ENCODE measurements at places on chromosomes 5 and 9.

DNA sequence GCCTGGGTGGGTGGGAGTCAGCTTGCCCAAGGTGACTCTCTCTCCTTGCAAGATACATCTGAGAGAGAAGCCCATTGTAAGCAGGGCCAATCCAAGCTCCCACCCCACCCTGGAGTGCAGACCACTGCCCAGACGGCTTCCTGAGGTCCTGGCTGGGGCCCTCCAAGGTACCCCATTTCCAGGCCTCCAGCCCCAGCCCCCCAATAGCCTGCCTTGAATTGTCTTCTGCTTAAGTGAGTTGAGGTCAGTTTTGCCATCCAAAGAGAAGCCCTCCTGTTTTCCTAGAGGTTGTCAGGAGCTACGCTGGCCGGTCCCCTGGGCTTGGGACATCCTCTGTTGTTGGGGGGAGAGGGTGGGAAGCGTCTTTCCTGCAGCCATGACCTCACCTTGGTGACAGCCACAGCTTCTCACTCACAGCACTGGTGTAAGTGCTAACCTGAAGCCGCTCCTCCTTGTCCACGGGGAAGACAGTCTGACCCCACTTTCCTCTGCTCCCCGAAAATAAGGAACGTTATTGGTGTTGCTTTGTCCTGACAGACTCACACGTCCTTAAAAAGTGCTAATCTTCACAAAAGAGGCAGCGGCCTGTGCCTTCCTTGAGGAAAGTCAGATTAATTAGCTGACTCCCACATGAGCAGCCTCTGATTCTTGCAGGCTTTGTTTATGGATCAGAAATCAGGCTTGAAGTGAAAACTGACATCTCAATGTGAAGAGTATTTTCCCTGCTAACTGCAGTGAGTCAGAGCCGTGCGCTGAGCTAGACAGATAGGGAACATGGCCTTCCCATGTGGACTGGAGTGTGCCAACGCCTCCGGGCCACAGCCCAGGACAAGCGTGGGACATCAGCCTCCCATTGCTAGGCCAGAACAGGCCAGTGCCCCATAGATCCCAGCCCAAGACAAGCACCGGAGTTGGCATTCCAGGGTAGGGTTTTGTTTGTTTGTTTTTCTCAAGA lies 52.3 kb downstream of the ADAMTS2 start:
- DNase-seq, result no peak

DNA sequence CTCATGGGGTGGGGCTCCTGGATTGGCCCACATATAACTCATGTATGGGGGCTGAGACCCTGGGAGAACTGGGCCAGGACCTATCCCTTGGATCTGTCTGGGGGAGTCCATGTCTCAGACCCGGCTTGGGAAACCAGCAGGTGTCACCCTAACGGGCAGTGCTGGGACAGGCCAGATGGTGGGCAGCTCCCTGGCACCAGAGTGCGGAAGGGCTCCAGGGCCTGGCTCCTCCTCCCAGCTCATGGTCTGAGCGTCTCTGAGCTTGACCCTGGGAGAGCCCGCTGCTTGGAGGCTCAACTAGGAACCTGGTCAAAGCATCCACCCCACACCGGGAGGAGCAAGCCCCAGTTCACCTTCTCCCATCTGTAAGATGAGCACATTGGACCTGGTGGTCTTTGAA lies 15.5 kb upstream of the NCS1 start:
- DNase-seq, result no peak

- no peak for DNase-seq
These were observed 156.0 kb downstream of the SLC25A46 start for GRCh38 chr5:110894805-110895204.

- no peak for DNase-seq
These were observed 1619.6 kb upstream of the WWC1 start for GRCh38 chr5:166671811-166672210.

DNA sequence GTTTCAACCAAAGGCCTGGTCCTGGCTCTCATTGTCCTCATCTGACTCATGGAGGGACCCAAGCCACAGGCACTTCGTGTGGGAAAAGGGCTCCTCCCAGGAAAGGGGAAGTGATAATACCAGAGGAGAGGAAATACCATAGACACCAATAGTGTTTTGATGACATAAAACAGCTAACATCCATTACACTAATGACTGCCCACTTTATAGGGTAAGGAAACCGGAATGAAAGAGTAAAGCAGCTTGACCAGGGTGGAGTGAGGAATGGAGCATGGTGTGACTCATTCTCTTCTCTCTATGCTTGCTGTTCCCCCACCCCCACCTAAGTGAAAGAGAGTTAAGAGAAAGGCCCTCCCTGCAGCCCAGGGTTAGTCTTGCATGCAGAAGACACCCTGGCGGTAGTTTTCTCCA lies 67.4 kb upstream of the HRH2 start:
- DNase-seq, result no peak

DNA sequence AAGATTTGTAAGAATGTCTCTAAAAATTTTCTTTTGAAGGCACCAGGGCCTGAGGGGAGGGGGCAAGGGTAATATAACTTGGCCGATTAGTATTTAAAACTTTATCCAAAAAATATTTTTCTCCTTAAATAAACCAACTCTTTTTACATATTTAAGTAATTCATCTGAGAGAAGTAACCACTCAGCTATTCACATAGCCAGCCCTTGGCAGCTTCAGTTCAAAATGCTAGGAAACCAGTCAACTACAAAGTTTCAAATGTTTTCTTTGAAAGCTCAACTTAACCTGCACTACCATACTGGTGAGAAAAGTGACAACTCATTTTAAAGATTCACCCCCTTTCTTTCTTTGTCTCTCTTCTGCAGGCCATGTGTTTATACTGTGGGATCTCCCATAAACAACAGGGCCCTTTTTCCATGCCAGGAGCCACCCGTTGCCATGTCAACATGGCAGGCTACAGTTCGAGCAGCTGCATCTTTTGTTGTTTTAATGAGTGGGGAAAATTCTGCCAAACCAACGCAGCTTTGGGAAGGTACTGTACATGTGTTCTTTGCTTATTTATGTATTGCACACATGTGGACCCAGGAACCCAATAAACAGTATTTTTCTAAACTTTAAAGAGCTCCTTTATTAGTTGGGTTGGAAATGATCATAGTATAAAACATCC lies 46.3 kb downstream of the AOPEP start:
- no peak for DNase-seq

DNA sequence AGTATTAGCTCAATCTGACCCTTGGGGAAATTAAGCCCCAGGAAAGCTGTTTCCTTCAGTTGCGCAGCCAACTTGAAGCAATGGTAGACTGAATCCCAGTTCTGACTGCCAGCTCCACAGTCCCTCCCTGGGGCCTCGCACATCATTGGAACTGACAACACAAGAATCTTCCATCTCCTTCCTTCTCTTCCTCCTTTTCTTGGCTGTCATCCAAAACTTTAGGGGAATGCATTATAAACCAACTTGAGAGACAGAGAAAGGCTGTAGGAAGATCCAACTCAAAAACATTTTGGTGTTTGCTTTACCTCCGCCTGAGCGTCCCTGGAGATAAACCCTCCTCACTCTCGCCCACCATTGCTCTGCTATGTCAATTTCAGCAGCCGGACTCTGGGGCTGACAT lies 16.6 kb downstream of the KCNIP1 start:
- DNase-seq, result no peak

DNA sequence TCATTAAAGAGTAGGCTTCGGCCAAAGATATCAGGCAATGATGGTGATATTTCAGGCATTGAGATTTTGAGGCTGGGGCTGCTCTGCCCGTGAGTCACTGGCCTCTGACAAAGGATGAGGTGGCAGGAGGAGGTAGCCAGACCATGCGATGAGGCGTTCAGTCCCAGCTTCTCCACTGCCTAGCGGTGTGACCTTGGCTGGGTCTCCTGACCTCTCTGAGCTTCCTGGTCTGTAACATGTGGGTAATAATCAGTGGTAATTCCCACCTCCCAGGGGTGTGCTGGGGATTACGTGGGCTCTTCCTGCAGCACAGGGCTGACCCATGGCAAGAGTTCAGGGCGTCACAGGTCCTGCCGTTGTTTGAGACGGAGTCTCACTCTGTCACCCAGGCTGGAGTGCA lies 73.2 kb upstream of the RAPGEF1 start:
- DNase-seq, result no peak

GRCh38 chr5:78005021-78005785 lies 229.1 kb upstream of the TBCA start:
- no peak for DNase-seq

GRCh38 chr5:9058161-9058560 lies 487.7 kb downstream of the SEMA5A start:
- DNase-seq, result no peak

DNA sequence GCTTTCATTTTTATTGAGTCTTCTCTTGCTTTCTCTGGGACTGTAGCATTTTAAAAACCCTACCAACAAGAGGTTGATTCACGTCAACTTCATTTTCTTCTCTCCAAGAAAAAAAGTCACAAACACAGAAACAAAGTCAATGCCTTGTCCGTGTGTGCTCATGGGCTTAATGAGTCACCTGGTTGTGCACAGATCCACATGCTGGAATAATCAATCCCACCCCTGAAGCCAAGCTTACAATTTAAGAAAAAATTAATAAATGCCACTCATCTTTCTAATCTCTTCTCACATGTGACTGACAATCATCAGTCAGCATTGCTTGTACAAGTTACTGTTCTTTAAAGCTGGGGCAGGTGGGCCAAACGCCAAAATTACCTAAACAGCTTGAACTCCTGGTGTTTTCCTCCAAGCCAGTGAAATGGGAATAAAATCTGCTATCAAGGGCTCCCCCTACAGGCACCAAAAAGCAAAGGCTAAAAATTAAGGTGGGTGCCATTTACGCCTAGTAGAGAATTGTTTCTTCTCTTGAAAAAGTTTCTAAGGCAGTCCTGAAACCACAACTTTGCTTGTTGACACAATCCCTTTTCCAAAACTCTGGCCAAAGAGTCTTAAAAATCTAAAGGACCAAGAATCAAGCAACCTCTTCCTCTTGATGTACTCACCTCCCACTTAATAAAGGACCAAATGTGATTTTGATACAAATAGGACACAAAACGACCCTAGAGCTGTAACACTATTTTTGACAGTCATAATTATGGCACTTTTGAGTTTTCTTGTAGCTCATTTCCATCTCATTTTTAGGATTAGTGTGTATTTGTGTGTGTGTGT lies 21.3 kb downstream of the TRMO start:
- no peak for DNase-seq

GRCh38 chr5:168898247-168898911 lies 319.2 kb upstream of the PANK3 start:
- no peak for DNase-seq

DNA sequence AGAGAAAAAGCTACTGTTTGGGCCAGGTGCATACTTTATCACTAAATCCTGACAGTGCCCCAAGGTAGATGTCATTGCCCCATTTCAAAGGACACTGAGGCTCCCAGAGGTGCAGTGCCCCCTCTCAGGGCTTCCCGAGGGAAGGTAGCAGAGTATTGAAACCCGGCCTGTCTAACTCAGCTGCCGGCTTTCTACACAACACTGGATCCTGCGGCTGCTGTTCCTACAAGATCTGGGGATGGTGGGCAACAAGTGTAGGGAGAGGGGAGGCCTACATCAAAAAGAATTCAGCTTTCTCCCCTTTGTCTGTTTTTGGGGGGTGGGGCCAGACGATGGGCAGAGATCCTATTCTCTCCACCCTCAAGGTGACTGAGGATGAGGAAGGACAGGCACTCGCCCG lies 200.8 kb downstream of the DAB2IP start:
- DNase-seq, result no peak

- DNase-seq, result no peak
These were observed 135.4 kb upstream of the RASEF start for GRCh38 chr9:83198371-83198770.

- no peak for DNase-seq
These were observed 281.2 kb upstream of the RGMB start for GRCh38 chr5:98492258-98492657.

DNA sequence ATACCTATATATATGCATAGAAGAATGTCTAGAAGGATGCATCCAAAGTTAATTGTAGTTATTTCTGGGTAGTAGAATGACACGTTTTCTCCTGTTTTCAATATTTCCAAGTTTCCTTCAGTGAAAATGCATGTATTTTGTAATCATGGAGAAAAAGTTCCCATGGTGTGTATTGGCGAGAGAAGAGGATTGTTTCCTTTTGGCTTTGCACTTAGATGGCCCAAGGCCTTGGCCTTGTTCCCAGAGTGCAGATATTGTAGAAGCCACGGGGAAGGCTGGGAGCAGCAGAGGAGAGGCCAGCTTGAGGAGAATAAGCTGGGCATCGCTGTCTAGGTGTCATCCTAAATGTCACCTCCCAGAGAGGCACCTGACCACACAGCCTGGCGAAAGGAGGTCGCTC lies 44.0 kb downstream of the IRF1 start:
- no peak for DNase-seq

DNA sequence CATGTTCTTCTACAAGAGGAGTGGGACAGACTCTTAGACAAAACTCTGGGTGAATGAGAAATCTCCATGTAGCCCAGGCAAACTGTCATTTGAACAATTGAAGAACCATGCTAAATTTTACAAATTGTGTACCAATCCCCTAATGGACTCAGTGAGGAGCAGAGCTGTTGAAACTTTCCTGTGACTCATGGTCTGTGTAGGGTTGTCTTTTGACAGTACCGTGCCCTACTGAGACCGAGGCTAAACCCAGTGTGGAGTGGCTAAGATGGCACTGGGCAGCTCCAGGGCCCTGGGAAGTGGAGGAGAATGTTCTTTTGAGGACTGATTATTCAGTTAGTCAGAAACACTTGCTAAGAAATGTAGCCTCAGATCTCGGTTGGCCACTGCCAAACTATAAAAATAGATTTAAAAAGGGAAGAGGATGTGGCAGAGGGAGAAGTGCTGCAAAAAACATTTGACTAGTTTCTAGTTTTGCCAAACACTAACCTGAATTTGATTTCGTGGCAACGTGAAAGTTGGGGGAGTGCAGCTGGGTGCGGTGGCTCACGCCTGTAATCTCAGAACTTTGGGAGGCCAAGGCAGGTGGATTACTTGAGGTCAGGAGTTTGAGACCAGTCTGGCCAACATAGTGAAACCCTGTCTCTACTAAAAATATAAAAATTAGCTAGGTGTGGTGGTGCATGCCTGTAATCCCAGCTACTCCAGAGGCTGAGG lies 24.7 kb downstream of the POU4F3 start:
- DNase-seq, result no peak

GRCh38 chr9:69971643-69972449 lies 71.8 kb upstream of the MAMDC2 start:
- DNase-seq, result peak; percentile 51

- no peak for DNase-seq
These were observed 253.7 kb downstream of the EPB41L4A start for GRCh38 chr5:112165399-112165798.

- DNase-seq, result no peak
These were observed 4.1 kb upstream of the ASPN start for GRCh38 chr9:92486371-92486770.

GRCh38 chr5:113163328-113163727 lies 186.7 kb downstream of the DCP2 start:
- DNase-seq, result no peak

DNA sequence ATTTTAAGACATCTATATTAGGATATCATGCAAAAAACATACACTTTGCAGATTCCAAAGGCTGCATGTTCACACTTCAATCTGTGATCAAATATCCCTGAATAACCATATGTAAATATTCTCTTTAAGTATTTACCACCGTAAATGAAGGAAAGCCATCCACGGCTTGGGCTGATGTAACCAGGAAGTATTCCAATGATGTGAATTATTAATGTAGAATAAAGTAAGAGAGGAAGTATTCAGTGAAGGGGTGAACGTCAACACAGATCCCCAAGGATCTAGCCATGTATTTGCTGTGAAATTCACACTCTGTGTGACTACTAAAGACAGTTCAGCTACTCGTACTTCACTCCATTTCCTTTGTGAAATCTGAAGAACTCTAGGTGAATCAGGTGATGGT lies 75.2 kb downstream of the CDH6 start:
- DNase-seq, result no peak
